NAMALWA (cell line): ENCODE measurements at places on chromosomes 16 and 17.
A peak's percentile ranks its signal among the peaks of the same experiment; 100 is the strongest.

- DNase-seq, result no peak
These were observed 36.5 kb downstream of the DHX38 start for GRCh38 chr16:72129976-72130656.

DNA sequence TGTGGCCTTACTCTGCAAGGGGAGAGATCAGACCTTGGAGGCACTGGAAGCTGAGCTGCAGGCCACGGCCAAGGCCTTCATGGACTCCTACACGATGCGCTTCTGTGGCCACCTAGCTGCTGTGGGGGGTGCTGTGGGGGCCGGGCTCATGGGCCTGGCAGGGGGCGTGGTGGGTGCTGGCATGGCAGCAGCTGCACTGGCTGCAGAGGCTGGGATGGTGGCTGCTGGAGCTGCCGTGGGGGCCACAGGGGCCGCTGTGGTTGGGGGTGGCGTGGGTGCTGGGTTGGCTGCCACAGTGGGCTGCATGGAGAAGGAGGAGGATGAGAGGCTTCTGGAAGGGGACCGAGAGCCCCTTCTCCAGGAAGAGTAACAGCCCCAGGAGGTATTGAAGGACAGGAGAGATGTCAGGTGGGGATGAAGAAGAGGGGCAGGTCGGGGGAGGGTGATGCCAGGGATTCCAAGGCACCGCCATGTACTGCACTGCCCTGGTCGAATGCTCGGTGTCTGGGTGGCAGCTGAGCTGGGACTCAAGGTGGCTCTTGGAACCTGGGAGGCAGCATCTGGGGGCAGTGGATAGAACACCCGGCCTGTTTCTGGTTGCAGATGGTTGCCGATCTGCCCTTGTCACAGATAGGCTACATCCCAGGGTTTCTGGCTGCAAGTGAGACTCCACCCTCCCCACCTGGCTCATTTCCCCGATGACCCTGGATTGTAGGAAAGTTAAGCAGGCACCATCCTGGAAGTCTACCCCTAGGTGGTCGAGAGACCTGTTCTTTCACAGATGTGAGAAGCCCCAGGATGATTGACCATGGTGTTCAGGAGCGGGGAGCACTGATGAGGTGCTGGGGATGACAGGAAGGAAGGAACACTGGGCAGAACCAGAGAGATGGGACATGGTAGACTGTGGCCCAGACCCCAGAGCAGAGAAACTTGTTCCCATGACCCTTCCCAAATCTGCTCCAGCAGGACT lies 5.1 kb downstream of the RNF112 start:
- no peak for DNase-seq

DNA sequence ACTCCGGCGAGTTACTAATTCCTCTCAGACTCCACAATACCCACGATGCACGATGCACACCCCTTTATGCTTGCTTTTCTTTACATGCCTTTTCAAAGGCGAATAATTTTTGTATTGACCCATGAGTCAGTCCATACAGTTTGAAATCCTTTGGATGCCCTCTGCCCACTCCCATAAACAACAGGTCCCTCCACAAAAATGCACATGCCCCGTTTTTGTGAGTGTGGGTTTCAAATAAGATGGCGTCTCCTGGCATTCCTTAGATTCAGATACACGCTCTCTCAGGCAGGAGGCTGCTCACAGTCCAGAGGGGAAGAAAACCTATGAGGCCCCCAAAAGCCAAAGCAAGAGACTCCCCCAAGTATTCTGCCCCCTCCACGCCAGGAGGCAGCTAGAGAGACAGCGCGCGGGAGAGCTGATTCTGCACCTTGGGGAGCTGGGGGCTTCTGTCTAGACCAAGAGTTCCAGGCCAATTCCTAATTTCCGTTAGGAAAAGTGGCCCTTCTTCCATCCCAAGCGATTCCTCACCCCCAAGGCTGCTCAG lies 19.6 kb upstream of the HOXB9 start:
- DNase-seq, result no peak

- DNase-seq, result no peak
These were observed 2.6 kb upstream of the RARA start for GRCh38 chr17:40306395-40306794.

DNA sequence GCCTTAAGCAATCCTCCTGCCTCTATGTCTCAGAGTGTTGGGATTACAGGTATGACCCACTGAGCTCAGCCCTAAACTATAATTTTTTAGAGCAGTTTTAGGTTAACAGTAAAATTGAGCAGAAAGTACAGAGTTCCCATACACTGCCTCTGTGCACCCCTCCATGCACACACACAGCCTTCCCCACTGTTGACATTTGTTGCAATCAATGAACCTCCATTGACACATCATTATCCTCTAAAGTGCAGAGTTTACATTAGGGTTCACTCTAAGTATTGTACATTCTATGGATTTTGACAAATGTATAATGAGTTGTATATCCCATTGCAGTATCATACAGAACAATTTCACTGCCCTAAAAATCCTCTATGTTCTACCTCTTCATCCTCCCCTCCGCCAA lies 35.0 kb downstream of the NGFR start:
- no peak for DNase-seq

DNA sequence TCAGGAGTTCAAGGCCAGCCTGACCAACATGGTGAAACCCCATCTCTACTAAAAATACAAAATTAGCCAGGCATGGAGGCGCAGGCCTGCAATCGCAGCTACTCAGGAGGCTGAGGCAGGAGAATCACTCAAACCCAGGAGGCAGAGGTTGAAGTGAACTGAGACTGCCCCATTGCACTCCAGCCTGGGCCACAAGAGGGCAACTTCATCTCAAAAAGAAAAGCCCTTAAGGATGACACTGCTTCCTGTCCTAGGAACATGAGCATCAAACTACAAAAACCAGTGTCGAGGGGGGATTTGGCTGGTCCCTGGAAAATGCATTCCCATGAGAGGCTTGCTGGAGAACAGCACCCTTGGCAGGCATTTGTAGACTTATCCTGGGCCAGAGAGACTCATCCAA lies 449.5 kb upstream of the PSMD7 start:
- DNase-seq, result peak; percentile 8

DNA sequence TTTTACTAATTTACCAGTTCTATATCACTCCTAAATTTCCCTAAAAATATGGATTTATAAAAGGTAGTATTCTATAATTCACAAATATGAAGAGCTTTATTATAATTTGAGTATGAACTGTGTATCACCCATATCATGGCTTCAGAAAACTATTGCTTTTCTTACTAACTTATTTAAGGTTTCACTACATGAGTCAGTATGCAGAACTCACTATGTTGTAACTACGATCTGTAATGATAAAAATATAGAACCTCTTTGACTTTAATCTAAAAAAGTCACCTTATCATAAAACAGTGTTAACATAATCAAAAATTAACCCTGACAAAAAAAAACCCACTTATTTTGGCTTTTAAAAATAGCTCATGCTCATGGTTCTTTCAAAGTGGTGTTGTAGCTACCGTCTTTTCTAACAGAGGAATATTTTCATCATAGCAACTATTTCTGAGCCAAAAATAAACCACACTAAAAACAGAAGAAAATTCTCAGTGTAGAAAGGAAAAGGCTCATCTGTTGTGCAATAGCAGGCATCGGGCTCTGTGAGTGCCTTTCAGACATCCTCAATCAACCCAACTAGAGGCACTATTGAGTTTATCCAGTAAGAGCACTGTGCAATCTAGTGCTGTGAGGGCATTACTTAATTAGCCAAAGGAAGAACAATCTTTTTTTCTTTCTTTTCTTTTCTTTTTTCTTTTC lies 42.1 kb downstream of the ITGAM start:
- peak; percentile 18 for DNase-seq

GRCh38 chr17:3260600-3260999 lies 37.6 kb downstream of the OR3A1 start:
- DNase-seq, result no peak

- DNase-seq, result no peak
These were observed 98.0 kb downstream of the KPNA2 start for GRCh38 chr17:68133346-68134045.

DNA sequence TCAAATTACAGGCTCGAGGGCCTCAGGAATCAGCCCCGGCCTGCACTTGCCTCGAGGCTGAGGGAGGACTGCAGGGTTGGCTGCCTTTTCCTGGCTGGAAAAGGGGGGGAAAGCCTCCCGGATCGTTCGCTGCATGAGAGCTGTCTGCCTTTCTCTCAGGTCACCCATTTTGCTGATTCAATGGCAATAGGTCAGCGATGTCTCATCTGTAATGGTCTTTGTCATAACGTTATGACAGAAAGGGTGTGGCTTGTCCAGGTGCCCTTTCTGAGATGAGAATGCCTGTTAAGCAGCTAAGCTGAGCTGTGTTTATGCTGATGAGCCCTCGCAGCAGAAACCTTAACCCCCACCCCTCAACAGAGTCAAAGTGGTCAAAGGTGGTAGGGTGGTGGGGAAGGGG lies 81.8 kb downstream of the AKAP1 start:
- no peak for DNase-seq

- no peak for DNase-seq
These were observed 24.0 kb downstream of the CCR7 start for GRCh38 chr17:40541060-40541872.
